ENCODE measurements at places on chromosomes 5 and 9.
A peak's percentile ranks its signal among the peaks of the same experiment; 100 is the strongest.

DNA sequence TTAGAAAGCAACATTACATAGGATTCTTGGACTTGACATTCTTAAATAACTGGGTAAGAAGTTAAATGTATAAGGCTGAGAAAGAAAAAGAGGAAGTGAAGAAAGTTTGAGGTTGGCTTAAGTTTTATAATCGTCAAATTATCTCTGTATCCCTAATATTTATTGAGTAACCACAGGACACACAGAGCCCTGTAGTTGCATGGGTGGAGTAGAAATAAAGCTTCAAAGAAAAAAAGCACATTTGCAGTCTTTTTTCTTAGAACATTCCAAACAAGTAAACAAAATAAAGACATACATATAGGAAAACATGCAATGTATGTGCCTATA lies 137.0 kb downstream of the CCDC192 start:
- DNase-seq, result no peak

GRCh38 chr5:172779691-172780341 lies 8.8 kb upstream of the DUSP1 start:
- DNase-seq, result no peak

- no peak for DNase-seq
These were observed 65.0 kb upstream of the DAP start for GRCh38 chr5:10825897-10826644.

DNA sequence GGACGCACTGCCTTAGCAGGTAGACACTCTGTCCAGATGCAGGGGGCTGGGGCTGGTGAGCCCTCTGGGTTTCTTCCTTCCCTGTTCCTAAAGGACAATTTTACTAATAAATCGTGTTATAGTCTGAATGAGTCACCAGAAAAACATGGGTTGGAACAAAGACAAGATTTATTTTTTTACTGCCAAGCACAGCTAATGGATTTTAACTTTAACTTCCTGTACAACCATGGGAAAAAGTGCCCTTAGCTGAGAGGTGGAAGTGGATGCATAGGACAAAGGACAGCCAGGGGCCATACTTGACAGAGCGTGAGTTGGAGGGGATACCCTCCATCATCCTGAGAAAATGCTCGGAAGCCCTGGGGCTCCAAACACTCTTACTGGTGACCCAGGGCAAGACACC lies 300.7 kb downstream of the MSX2 start:
- DNase-seq, result no peak

GRCh38 chr5:59999056-59999455 lies 105.5 kb upstream of the PDE4D start:
- peak; percentile 76 for DNase-seq

DNA sequence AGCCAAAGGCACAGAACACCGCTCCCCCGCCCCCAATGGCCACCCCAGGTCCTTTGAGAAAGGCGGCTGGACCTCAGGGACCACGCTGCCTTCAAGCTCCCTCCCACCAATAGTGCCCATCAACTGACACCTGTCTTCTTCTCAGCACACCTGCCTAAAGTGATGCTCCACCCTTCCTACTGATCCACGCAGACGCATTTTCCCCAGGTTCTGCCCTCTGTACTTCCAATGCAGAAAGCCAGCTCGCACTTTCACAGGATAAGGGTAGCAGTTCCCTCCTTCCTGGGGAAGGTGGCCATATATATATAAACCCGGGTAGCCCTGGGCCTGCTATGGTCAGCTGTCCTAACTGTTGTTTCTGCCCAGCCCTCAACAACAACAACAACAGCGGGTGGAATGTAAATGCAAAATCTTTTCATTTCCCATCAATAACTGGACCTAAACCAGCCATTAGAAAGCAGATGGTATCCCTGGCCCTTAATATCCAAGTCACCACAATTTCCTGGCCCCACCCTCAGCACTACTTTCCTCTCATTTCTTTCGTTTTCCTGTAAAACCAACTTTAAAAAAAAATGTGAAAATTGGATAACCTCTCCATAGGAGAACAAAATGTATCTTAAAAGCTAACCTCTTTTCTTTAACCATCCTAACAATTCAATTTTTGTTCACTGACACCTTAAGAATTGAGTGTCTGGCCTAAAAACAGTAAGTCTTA lies 1.7 kb downstream of the GOLM1 start:
- no peak for DNase-seq
